ENCODE measurements at places on chromosomes 5 and 9.

DNA sequence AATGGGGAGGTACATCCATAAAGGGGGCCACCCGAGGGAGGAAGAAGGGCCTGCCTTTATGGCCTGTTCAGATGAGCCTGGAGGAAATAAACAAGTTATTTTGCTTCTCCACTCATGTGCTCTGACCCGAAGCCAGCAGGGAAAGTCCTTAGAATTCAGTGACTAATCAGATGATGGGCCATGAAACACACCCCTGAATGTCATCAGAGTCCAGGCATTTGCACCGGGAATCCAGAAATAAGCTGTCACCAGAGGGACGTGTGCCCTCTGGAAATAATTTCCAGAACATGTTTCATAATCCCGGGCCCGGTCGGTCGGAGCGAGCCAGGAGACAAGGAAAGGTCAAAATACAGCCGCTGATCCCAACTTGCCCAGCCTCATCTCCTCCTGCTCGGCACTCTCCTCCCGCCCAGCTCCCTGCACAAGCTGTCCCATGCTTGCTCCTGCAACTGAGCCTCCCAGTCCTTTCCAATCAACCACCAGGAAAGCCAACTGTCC, 73.6 kb upstream of the ZNF622 start:
- no peak for DNase-seq

DNA sequence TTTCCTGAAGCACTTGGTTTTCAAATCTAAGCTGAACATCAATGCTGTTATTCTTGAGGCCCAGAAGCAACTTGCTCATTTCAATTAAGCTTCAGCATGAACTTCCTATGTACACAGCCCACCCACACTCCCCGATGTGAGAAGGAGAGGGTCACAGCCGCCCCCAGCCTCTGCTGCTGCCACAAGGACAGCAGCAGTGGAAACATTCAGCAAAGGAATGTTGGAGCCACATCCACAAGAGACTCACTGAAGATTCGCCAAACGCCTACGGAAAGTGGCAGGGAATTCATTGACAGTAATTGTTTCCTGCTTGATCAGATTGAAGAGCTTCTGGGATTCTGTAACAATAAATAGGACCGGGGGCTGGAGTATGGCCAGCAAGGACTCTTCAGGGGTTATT, 2.9 kb downstream of the TGFBI start:
- no peak for DNase-seq

- DNase-seq, result no peak
Observed at GRCh38 chr5:133679534-133679933, 67.2 kb upstream of the FSTL4 start.

DNA sequence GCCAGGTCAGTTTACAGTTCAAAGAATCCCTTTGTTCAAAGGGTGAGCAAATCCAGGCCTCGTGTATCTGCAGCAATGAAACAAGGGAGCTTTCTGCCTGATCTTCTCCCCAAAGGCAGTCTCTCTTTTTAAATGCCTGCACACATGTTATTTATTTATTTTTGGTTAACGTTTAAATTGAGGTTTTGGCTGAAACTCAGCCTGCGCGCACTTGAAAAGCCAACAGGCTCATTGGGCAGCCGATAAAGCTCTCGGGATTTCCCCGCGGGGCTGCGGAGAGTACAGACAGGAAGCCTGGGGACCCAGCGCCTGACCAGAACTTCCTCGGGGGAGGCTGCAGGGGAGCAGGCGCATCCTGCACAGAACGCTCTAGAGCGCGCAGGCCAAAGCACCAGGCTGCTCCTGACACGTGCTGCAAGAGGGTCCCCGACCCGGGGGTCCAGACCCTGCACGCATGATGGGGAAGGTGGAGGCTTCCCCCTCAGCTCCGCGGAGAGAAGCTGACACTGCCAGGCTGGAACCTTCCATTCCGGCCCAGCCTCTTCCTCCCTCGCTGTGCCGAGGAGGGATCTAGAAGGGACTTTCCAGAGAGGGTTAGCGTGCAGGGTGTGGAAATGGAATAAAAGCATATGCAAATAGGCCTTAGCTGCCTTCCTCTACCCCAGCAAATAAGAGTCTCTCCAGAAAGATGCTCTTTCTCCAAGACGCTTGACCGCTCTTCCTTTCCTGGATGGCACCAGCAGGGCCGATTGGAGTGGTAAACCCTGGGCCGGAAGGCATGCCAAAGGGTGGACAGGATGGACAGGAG, 46.1 kb downstream of the PTTG1 start:
- peak; percentile 89 for DNase-seq

DNA sequence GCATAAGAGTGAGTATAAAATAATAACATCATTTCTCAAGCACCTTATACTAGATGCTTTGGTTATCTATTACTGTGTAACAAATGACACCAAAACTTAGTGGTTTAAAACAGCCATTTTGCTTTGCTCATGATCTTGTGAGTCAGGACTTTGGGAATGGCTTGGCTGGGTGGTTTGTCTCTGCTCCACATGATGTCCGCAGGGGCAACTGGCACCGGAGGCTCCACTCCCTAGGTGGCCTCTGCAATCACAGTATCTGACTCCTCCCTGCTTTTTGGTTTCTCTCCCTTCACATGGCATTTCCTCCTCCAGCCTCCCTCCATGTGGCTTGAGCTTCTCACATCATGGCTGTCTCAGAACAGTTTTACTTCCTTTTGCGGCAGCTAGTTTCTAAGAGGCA, 259.5 kb downstream of the GAS1 start:
- DNase-seq, result no peak

GRCh38 chr5:164336906-164337305, 831.5 kb downstream of the MAT2B start:
- no peak for DNase-seq

DNA sequence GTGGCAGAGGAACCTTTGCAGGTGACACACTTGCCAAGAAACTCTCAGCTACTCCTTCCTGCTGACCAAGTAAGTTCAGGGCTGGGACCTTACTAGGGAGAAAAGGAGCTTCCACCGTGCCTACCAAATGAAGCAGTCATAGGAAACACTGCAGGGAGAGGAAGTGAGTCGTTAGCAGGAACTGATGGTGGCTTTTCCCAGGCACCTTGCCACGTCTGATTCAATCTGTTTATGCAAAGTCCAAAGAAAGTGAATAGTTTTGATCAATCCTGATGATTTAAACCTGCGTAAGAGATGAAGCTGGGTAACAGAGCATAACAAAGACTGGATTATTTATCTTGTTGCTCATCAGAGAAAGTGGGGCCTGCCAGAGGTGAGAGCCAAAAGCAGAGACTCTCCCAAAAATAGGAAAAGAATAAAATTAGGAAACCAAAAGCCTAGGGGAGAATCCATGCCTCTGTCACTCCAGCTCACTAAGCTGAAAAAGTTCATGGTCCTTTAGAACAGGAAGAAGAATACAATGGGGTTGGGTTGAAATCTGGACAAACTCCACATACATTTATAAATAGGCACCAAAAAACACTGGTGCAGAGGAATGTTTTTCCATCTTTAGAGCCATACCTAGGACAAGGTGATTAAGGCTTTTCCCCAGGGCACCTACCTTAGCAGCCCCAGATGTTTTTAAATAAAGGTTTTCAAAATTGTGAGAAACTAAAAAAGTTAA, 9.3 kb upstream of the PFDN1 start:
- DNase-seq, result no peak

- no peak for DNase-seq
Observed at GRCh38 chr5:147616421-147616820, 106.6 kb upstream of the DPYSL3 start.

GRCh38 chr5:73994963-73995362, 369.0 kb downstream of the ARHGEF28 start:
- DNase-seq, result no peak
